ENCODE measurements at places on chromosomes 6 and 20.
A peak's percentile ranks its signal among the peaks of the same experiment; 100 is the strongest.

DNA sequence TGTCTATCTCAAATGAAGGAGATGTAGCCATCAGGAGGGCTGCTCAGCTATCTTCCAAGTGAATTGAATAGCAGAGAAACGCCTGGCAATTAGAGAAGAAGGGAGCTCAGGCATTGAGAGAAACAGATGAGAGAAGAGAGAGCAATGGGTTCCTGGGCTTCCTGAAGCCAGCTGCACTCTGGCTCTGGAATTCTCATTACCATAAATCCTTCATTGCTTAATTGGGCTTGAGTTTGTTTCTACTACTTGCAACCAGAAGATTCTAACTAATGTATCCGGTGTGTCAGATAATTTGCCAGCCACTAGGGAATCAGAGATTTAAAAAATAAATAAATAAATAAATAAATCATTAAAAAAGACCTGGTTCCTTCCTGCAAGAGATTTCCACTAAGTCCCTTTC, 25.0 kb upstream of the CDKAL1 start:
- no peak for DNase-seq

DNA sequence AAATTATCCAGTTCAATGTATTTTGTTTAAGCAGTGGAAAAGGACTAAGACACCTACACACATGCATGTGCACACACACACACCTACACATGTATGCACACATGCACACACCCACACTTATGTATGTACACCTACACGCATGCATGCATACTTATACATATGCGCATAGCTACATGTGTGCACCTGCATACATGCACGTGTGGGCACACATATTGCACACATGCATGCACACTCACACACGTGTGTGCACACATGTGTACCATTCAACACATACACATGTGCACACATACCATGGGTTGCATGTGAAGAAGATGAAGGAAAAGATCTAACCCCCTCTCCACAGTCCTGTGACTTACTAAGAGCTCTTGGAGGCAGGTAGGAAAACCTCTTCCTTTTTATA, 122.0 kb upstream of the MAFB start:
- no peak for DNase-seq

- no peak for DNase-seq
Measured at GRCh38 chr6:8335896-8336295, 99.4 kb downstream of the SLC35B3 start.

DNA sequence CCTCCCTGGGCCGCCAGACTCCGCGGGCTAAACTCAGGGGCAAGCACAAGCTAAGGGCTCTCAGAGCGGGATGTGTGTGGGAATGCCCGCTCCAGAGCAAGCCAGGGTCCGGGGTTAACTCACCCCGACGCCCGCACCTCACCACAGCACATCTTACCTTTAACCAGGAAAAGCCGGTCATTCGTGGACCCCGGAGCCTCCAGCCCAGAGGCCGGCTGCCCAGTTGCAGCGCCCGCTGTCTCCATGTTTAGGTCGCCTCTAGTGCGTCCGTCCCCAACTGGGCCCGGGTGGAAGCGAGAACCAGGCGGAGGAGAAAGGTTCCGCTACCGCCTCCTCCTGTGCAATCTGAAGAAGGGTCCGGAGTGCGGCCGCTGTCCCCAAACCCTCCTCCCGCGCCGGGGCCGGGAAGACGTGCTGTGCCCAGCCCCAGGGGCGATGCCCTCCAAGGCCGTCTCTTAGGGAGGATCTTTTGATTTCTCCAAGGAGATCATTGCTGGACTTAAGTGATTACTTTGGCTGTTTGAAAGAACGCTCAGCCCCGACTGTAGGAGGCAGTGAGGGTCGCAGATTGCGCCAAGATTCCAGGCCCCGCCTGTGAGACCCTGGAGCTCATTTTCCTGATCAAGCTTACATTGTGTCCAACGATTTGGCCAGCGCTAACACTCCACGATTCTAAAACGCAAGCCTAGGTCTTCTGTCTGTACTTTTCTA, at the start of gene TMEM242:
Gene TMEM242 (minus strand): TSS at position 265 of the 711 bp plus-strand sequence. CDS start 20 bp downstream, at position 245.
- DNase-seq, result peak; percentile 92

- no peak for DNase-seq
Measured at GRCh38 chr6:150229436-150230163, 86.8 kb downstream of the PPP1R14C start.

DNA sequence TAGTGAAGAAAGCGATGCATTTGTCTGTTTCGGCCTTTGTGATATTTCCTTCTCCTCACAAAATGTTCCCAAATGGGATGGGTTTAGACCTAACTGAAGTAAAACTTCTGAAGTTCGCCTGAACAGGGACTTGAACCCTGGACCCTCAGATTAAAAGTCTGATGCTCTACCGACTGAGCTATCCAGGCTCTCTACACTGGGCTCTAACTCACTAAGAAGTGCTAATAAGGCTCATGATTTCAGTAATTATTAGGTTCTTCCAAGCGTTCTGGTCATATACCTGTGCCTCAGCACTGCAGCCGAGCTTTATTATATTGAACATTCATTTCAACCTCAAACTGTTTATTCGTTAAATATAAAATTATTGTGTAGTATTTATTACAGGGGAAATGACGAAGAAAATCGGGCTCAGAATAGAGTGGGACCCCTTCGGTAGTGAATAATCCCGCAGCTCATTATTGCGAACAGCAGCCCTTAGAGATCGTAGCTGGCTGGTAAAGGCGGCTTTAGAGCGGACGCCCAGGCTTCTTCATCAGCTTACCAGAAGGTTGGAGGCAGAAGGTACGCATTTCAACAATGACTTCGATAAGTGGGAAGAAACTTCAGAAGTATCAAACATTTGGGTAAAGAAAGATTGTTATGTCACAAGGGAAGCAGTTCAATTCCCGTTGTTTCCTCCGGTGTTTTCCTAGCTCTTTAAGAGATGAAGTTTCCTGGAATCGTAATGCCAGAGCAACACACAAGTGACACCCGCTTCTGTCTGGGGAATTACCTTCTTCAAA, 119.0 kb upstream of the ZNF184 start:
- DNase-seq, result peak; percentile 36

GRCh38 chr6:28940294-28940857, 16.6 kb upstream of the TRIM27 start:
- DNase-seq, result peak; percentile 69

GRCh38 chr20:48531505-48531904, 296.3 kb downstream of the PREX1 start:
- DNase-seq, result no peak

- DNase-seq, result no peak
Measured at GRCh38 chr6:154868143-154868594, 126.9 kb upstream of the TIAM2 start.

DNA sequence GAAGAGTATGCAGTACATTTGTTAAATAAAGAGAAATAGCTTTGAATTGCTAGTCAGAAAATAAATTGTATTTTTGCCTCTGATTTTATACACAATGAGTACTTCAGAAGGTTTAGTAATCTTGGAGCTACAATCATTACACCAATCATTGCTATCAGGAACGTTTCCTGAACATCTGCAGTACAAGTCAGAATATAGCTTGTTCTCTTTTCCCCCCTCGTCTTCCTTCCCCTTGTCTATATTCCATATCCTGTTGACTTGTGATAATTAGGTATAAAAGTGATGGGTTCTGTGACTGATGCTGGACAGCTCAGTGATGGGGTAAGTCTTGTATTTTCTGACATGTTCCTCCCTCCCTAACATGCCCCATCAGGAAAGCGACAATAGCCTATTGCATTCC, 94.0 kb downstream of the AHI1 start:
- no peak for DNase-seq

- no peak for DNase-seq
Measured at GRCh38 chr6:155155787-155156447, 107.9 kb upstream of the CLDN20 start.

- DNase-seq, result no peak
Measured at GRCh38 chr6:91678679-91679446, 1092.0 kb upstream of the MAP3K7 start.

GRCh38 chr20:53355790-53356189, 237.8 kb downstream of the ZNF217 start:
- DNase-seq, result no peak

GRCh38 chr6:160058603-160059215, 62.9 kb upstream of the SLC22A1 start:
- no peak for DNase-seq

DNA sequence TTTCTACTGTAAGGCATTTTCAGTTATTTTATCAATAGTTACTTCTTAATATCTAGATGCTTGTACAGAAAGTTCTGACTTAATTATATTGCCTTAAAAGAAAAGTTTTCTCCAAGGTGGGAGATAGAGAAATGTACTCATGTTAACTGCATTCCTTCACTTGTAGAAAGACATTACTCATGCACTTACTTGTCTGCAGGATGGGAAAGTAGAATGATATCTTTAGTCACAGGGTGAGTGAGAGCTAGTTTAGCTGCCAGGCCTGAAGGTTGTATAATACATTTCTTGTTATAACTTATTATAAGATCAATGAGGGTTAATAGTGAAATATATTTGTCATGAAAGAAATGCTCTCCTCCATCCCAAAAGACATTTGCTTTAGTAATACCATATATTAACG, 92.1 kb downstream of the CRYBG1 start:
- DNase-seq, result no peak

DNA sequence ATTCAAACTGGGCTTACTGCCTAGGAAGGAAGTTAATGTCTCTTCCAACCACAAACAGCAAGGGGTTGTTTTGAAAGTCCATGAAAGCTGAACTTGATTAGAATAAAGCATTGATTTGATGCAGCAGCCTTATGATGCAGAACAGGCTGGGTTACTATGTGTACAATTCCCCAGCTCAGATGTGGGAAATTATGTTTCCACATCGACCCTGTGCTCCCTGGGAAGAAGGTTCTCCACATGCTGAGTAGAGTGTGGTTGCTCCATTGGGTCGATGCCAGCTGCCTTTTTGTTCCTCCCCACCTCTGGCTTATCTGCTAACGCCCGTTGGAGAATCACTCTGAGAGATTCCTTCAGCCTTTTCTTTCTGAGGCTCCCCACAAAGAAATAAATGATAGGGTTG, 1.2 kb downstream of the MAS1L start:
- DNase-seq, result no peak

GRCh38 chr6:88119769-88120168, 46.4 kb downstream of the CNR1 start:
- DNase-seq, result no peak

DNA sequence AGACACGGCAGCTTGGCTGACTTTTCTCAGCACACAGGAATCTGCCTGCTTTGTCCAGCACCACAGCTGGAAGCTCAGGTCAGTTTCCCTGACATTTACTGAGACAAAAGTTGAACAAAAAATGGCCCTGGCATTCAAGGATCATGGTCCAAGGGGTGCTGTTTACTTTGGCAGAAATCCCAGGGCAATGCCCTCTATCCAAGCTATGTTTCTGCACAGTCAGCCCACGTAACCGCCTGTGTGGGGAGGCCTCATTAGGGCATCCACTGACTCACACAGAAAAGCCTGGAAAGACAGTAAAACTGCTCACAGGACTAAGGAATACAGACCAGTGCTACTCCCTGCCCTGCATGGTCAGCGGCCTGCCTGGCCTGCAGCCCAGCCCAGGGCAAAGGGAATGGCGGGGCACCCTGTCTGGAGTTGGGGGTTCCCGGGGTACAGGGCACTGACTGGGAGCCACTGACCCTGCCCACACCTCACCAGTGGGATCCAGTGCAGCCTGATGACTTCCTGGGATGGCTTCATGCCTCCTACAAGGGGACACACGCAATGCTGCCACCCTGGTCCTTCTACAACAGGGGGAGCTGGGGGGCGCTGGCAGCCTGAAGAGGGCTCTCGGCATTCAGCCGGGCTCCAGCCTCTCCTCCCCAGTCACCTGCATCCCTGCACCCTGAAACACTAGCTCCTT, 77.1 kb downstream of the NINL start:
- DNase-seq, result no peak

- DNase-seq, result no peak
Measured at GRCh38 chr20:63661108-63661507, 3.0 kb downstream of the RTEL1 start.

GRCh38 chr20:7523288-7523687, 417.0 kb downstream of the HAO1 start:
- DNase-seq, result no peak

DNA sequence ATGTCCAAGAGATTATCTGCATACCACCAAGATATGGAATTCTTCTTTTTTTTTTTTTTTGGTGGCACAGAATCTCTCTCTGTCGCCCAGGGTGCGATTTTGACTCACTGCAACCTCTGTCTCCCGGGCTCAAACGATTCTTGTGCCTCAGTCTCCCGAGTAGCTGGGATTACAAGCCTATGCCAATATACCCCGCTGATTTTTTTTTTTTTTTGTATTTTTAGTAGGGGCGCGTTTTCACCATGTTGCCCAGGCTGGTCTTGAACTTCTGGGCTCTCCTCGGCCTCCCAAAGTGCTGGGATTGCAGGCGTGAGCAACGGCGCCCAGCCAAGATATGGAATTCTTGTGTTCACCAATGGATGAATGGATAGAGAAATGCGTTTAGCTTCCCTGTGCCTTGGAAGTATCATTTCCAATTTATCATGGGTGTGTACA, 31.0 kb downstream of the POM121L2 start:
- DNase-seq, result no peak

- DNase-seq, result no peak
Measured at GRCh38 chr6:1789092-1789491, 179.4 kb downstream of the FOXC1 start.

GRCh38 chr6:98840996-98841513, 6.7 kb downstream of the POU3F2 start:
- no peak for DNase-seq

DNA sequence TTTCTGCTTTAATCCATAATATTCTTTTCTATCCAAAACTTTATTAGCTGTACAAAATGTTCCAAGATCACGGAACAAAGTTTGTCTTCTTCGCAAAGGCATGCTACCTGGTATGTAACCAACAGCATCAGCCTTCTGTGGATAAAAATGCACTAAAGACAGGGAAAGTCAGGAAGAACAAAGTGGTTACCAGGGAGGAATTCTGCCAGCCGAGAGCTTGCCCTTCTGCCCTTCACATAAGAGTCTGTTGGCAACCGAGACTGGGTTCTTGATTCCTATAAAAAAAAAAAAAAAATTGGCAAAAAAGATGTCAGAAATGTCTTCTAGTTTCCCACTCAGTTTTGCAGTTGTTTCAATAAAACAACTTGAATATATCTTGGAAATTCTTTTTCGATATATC, 58.0 kb downstream of the TASP1 start:
- no peak for DNase-seq

DNA sequence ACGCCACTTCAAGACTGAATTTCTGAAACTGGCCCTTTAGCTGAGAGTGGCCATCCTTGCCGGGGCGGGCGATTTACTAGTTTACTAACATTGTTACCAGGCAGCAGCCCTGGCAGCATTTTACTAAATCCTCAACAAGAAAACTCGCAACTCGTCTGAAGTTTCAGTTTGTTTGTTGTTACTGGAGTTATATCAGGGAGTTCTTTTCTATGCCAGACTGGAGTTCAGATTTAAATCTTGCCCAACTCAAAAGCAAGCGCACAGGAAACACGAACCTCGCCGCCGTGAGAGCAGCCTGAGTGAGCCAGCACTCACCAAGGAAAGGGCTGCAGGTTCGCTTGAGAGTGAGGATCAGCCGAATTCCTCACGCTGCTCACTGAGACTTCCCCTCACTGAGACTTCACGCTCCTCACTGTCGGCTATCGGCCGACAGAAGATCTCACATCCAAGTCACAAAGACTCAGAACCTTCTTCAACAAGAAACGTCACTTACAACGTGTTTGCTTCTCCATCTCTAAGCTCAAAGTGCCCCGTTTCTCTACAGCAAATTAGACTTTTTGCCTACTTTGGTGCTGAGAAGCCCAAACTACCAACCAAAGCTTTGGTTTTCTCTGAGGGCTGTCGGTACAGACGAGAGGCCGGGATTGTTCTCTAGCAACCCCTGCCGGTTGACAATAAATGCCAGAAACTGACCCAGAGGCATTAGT, 78.9 kb downstream of the OLIG3 start:
- DNase-seq, result peak; percentile 70

GRCh38 chr20:57124800-57125517, 141.5 kb downstream of the BMP7 start:
- no peak for DNase-seq
